HTR-8/SVneo (cell line): ENCODE measurements at places on chromosomes 6 and 20.

- no peak for DNase-seq
These were observed 398 bp upstream of the SPATS1 start for GRCh38 chr6:44342052-44342451.

GRCh38 chr6:25485821-25486534 is 166.0 kb upstream of the SCGN start:
- DNase-seq: no peak

GRCh38 chr20:59561228-59561605 is 43.1 kb upstream of the PHACTR3 start:
- DNase-seq: no peak

DNA sequence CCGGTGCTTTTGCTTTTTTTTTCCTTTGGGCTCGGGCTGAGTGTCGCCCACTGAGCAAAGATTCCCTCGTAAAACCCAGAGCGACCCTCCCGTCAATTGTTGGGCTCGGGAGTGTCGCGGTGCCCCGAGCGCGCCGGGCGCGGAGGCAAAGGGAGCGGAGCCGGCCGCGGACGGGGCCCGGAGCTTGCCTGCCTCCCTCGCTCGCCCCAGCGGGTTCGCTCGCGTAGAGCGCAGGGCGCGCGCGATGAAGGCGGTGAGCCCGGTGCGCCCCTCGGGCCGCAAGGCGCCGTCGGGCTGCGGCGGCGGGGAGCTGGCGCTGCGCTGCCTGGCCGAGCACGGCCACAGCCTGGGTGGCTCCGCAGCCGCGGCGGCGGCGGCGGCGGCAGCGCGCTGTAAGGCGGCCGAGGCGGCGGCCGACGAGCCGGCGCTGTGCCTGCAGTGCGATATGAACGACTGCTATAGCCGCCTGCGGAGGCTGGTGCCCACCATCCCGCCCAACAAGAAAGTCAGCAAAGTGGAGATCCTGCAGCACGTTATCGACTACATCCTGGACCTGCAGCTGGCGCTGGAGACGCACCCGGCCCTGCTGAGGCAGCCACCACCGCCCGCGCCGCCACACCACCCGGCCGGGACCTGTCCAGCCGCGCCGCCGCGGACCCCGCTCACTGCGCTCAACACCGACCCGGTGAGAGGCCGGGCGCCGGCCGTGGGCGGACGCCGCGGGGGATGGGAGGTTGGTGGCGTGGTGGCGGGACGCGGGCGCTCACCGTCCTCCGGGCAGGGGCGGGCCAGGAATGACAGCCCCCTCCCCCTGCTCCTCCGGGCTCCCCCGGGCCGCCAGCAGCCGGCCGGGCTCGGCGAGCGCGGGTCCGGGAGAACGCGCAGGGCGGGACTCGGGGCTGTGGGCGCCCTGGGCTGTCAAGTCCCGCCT is 606 bp downstream of the ID4 start:
- DNase-seq: peak; percentile 17

DNA sequence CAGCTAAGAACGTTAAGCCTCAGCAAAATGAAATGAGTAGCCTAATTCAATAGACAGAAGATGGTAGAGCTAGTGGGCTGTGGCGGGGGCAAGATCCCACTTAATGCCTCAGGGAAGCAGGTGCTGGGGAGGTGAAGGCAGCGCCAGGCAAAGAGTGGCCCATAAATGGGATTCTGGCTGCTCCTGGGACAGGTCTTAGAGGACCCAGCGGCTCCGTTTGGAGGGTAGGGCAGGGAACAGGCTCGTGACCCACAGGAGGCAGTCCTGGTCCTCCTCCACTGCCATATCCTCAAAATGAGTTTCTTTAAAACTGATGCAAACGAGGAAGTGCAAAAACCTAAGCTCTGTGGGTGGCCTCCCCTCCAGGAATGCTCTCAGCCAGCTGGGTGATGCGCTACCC is 32.7 kb downstream of the SAYSD1 start:
- DNase-seq: no peak

DNA sequence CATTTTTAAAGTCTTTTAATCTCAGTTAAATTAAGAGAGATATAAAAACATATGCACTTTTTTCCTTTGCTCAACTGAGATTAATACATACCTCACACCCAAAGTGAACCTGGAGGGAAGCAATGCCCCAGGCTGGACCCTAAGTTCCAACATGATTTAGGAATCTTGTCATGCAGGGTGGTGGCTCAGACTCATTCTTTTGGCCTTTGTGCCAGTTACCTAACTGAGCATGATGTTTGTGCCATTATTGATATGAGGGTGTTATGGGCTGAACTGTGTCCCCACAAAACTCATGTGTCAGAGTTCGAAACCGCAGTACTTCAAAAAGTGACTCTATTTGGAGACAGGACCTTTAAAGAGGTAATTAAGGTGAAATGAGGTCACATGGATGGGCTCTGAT is 188.0 kb downstream of the ARHGAP18 start:
- no peak for DNase-seq

DNA sequence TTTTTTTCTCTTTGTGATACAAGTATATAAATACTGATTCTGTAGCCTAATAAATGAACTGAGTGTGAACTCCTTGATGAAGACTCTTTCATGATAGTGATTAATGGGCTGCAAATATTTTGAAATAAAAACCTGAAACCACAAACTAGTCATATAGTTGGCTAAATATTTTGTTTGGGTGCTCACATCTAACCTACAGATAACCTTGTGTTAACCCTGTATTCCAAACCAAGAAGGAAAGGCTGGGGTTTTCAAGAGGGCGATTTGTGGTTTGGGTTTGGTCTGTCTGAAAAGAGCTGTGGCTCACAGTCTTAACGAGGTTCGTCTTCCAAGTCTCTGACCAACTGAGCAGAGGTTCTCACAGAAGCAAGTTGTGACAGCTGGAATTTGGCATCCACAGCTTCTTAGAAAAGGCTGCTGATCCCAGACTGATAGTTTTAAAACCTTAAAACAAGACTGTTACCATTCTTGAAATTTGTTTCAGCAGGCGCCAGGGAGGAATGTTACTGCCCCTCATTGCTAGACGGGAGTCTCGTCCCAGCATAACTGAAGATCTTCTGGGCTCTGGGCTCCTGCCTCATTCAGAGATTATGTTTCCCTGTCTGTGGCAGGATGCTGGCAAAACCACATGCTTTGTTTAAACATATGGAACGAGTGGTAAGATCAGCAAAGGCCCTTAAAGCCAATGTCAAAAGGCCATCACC is 736.4 kb upstream of the MARCKS start:
- peak; percentile 28 for DNase-seq

- peak; percentile 30 for DNase-seq
These were observed 5.6 kb upstream of the SYNE1 start for GRCh38 chr6:152642578-152643375.

GRCh38 chr20:59176812-59177211 is 13.2 kb downstream of the ZNF831 start:
- no peak for DNase-seq

GRCh38 chr6:16825784-16826183 is 64.5 kb upstream of the ATXN1 start:
- DNase-seq: no peak

GRCh38 chr6:129015721-129016120 is 132.8 kb downstream of the LAMA2 start:
- DNase-seq: no peak

DNA sequence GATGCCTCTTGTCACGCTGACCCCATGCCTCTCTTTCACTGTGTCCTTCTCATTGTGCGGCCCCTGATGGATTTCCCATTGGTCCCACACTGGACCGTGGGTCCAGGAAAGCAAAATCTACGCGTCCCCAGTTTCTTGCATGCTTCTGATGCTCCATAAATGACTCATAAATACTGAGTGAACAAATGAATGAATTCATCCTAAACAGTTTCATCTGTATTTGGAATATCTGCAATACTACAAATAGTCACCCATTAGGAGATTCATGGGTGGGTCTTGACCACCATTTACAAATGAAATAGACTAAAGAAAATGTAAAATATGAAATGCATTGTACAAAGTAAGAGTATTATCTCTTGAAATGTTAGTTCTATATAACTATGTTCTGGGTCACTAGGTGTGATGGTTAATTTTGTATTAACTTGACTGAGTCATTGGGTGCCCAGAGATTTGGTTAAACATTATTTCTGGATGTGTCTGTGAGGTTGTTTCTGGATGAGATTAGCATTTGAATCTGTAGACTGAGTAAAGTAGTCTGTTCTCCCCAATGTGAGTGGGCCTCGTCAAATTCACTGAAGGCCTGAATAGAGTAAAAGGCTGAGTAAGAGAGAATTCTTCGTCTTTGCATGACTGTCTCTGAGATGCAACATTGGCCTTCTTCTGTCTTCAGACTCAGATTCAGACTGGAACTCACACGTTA is 448.7 kb downstream of the PREX1 start:
- DNase-seq: no peak

- no peak for DNase-seq
These were observed 7.4 kb downstream of the SMOC2 start for GRCh38 chr6:168448243-168448855.

DNA sequence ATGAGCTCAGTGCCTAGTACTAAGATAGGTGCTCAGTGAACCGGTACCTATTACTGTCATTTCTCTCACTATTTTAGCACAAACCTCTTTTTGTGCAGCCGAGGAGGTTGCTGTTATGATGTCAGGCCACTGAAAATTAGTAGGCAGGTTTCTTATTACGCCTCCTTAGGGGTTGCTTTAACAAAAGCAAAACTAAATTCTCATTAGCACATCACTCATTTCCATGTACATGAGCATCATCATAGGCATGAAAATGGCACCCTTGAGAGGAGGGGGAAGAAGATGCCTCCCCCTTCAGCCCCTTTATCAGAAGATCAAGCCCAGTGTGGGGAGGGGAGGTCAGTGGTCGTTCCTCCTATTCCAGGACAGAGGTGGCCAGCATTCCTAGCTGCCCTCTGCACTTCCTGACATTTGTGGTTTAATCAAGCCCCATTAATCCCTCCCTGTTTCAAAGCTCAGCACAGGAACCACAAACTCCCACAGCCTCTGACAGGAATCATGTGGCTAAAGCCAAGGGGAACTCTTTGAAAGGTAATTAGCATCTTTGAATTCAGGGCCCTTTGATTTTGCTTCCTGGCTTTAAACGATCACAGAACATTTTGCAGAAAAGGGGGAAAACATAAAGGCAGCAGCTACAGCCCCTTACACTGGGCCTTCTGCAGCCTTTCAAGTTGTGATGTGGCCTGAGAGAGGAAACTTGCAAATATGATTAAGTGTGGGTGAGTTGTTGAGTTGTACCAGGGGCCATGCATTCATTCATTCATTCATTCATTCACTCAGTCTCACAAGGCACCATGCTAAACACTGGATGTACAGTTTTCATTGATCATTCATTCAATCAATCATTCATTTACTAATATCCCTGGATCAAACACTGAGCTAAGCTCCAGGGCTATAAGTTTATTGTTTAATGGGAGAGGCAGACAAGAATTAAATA is 31.9 kb upstream of the PSMF1 start:
- no peak for DNase-seq

- DNase-seq: no peak
These were observed 30.9 kb downstream of the SCML4 start for GRCh38 chr6:107793191-107793590.

DNA sequence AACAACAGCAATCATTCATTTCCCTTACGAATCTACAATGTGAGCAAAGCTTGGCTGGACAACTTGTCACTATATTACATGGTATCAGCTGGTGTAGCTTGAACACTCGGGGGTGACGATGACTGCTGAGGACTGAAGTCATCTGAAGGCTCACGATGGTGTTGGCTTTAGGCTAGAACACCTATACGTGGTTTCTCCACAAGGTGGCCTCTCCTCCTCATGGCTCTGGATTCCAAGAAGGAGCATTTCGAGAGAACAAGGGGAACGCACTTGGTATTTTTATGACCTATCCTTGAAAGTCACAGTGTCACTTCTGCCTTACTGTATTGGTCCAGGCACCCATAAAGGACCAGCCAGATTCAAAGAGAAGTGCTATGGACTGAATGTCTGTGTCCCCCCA is 37.5 kb upstream of the ADGRF1 start:
- no peak for DNase-seq

- DNase-seq: no peak
These were observed 351.9 kb upstream of the PRND start for GRCh38 chr20:4369798-4370124.

DNA sequence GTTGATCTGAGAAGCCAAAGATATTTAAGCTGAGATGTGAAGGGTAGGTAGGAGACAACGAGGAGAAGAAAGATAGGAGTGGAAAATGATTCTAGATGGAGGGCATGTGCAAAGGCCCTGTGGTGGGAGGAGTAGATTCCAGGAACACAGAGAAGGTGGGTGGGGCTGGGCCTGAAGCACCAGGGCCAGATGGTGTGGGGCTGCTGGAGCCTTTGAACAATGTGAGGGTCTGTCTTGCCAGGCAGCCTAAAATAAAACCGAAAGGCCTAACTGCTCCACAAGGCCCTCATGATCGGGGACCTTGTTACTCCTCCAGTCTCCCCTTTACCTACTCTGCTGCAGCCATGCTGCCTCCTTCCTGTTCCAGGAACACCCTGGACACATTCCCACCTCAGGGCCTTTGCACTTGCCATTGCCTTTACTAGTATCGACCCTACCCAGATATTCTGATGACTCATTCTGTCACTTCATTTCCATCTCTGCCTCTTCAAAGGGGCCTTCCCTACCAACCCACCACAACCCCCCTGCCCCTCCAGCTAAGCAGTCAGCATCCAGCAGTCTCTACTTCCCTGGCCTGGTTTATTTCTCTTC is 20.0 kb downstream of the FAM110A start:
- DNase-seq: no peak

- DNase-seq: peak; percentile 48
These were observed 8.6 kb downstream of the AARS2 start for GRCh38 chr6:44304282-44305199.

GRCh38 chr6:41723530-41724227 is 11.7 kb downstream of the TFEB start:
- DNase-seq: peak; percentile 94

DNA sequence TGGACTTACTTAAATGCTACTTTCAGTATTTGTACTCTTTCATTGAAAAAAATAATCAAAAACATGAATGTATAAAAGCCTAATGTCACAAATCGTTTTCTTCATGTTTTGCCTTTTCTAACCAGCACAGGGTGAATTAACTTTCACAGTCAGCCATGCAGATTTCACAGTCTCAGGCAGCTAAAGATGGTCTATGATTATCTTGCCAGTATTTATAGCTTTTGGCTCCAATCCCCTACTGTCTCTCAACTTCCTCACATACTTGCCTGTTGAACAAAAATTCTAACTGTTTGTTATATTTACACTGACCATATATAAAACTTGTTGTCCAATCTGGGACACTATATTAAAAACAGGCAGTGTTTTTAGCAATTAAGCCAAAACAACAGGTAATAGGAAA is 358.2 kb downstream of the ARHGAP18 start:
- DNase-seq: no peak

GRCh38 chr20:34334654-34335407 is 28.2 kb upstream of the ITCH start:
- peak; percentile 45 for DNase-seq

DNA sequence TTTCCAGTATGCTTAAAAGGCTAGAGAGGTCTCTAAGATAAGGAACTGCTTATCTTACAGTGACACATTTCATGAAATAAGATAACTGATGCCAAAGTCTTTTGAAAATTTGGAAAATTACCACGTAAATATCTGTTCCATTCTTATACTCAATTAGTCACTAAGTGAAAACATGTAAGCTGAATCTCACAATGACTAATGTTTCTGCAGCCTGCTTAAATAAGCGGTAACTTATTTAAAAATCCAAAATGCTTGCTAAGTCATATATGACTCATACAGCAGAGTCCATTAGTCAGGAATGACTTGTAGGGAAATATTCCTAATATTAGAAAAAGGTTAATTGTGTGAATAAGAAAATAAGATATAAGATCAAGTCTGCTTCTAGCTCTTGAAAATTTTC is 27.8 kb upstream of the LGSN start:
- peak; percentile 21 for DNase-seq
